CD8-positive, alpha-beta memory T cell (primary cell): ENCODE measurements at places on chromosomes 6 and 20.

DNA sequence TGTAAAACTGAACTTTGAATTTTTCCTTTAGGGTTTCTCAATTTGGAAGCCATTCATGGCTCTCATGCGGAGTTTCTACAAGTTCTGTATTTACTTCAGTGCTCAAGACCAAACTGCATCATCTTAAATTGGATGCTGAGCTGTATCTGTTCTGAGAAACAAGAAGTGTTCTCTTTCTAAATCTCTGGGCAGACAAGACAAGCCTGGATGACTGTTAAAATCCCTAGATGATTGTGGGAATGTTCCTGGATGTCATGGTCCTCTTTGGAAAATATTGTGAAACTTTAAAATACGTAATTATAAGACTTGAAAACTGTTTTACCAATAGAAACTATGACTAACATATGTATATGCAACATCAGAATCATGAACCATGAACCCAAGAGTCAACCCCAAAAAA, 6.2 kb upstream of the GCM1 start:
- no peak overlapping the region for H3K27ac ChIP-seq
- H3K4me3 ChIP-seq, result no peak overlapping the region
- no peaks in the 10 kb centered on the region for H3K36me3 ChIP-seq
- H3K4me1 ChIP-seq, result no peaks in the 10 kb centered on the region

GRCh38 chr20:41560970-41561369, 57.2 kb downstream of the CHD6 start:
- peaks cover 34% of the 10 kb centered on the region for H3K4me1 ChIP-seq
- no peaks in the 10 kb centered on the region for H3K36me3 ChIP-seq
- no peak for DNase-seq
- H3K27ac ChIP-seq, result no peak overlapping the region

DNA sequence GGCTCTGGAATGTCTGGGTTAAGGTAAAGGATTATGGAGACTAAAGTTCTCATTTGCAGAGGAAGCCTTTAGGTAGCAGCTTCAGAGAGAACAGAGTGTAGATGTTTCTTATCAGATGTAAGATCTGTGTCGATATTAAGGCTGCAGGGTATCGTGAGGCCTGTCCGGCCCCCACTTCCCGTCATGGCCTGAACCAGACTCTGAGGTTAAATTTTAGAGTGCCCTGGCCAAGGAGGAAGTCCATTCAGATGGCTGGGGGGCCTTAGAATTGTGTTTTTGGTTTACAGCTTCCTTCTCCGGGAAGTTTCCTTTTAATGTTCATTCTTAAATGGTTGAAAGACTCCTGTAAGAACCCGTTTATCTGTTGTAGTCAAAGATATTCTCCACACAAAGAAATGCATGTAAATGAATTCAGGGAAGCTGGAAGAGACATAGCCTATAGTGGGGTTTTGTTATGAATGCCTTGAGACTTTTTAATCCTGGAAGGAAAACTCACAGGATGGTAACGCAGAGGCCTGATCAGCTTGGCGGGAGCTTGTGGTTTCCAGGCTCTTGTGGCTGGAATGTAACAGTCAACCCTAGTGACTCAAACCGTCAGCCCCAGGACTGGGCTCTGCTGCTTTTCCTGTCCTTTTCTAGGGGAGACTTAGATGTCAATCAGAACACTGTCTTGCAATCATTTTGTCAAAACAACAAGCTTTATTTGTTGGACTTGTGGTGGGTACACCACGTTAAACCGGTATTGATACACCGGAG, 34.7 kb downstream of the KIF25 start:
- DNase-seq, result no peak
- no peaks in the 10 kb centered on the region for H3K4me1 ChIP-seq
- no peak overlapping the region for H3K4me3 ChIP-seq
- no peak overlapping the region for H3K27ac ChIP-seq
- no peaks in the 10 kb centered on the region for H3K27me3 ChIP-seq
- H3K36me3 ChIP-seq, result no peaks in the 10 kb centered on the region

GRCh38 chr6:26609463-26609862, 12.7 kb downstream of the ABT1 start:
- H3K4me1 ChIP-seq, result peaks cover 10% of the 10 kb centered on the region
- no peak overlapping the region for H3K4me3 ChIP-seq
- H3K27ac ChIP-seq, result no peak overlapping the region
- H3K27me3 ChIP-seq, result peaks cover 13% of the 10 kb centered on the region
- DNase-seq, result no peak

GRCh38 chr20:61644378-61645076, 392.5 kb downstream of the CDH4 start:
- no peaks in the 10 kb centered on the region for H3K36me3 ChIP-seq
- no peaks in the 10 kb centered on the region for H3K27me3 ChIP-seq
- no peaks in the 10 kb centered on the region for H3K4me1 ChIP-seq
- no peak overlapping the region for H3K4me3 ChIP-seq
- H3K27ac ChIP-seq, result no peak overlapping the region

DNA sequence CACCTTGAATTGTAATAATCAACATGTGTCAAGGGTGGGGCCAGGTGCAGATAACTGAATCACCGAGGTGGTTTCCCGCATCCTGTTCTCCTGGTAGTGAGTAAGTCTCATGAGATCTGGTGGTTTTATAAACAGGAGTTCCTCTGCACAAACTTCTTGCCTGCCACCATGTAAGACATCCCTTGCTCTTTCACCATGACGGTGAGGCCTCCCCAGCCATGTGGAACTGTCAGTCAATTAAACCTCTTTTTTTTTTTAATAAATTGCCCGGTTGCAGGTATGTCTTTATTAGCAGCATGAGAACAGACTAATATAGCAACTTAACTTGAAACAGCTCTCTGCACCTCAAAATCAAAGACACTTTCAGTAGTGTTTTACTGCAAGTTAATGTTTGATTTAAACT, 121.6 kb downstream of the OGFRL1 start:
- H3K27me3 ChIP-seq, result no peaks in the 10 kb centered on the region
- no peak overlapping the region for H3K27ac ChIP-seq
- DNase-seq, result no peak
- H3K36me3 ChIP-seq, result no peaks in the 10 kb centered on the region
- H3K4me3 ChIP-seq, result no peak overlapping the region
- no peaks in the 10 kb centered on the region for H3K4me1 ChIP-seq

- no peak for DNase-seq
- H3K4me1 ChIP-seq, result no peaks in the 10 kb centered on the region
- H3K27me3 ChIP-seq, result no peaks in the 10 kb centered on the region
- H3K36me3 ChIP-seq, result no peaks in the 10 kb centered on the region
Observed at GRCh38 chr20:6401893-6402557, 279.2 kb upstream of the FERMT1 start.
